ENCODE measurements at places on chromosomes 5 and 9. TPM values are rescaled to one million over a fixed set of nuclear protein-coding genes. Genes with fewer than 3 reads are reported as not detected.
A peak's percentile ranks its signal among the peaks of the same experiment; 100 is the strongest.

The UBE2QL1 gene
- total RNA-seq, result 10.8 TPM

The SLC46A2 gene
- not detected for total RNA-seq

DNA sequence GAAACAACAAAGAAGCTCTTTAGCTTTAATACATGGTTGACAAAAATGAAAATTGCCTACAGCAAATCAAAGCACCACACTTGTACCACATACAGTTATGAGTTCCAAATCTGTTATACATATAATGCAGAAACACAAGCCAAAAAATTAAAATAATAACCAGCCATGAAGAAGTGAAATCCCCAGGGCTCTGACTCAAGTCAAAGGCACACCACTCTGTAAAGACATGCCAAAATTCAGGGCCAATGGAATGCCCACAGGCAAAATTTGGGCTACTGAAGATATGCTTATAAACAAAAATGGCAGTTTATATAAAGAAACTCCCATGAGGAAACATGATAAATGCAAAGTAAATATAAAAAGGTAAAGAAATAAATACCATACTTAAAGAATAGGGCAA lies 29.0 kb downstream of the THBS4 start:
- H3K4me1 ChIP-seq, result no peaks in the 10 kb centered on the region
- H3K27ac ChIP-seq, result no peak overlapping the region
- no peak overlapping the region for H3K4me3 ChIP-seq
- H3K36me3 ChIP-seq, result no peaks in the 10 kb centered on the region

DNA sequence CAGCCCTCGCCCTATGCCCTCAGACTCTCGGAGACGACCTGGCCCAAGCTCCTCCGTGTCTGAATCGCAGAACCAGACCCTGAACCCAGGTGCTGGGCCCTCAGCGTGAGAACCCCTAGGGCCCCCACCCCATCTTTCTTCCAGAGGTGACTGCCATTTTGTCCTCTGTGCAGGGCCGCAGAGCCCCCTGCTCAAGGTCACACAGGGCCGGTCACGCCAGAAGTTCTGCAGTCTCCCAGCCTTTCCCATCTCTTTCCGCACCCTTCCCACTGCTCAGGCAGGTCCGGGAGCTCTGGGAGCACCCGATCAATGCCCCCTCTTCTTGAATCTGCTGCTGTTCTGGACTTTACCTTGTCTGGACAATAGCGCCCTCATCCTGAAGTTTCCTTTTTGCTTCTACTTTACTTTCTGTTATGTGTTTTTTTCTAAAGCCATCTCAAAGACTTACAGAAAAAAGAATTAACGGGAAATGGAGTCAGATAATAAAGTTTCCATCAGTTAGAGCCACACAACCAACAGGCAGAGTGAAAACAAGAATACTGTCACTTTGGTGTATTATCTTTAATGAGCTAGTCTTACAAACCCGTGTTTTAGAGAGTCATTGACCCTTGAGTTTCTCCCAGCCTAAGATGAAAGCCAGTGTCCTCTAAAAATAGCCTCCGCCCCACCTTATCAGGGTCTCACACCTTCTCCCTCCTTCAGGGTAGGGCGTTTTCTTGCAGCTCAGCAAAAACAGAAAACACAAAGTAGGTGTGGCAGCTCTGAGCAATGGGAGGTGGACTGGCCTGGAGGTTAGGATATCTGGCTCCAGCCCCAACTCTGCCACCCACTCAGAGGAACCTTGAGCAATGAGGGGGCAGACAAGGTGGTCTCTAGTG lies 1.8 kb downstream of the TMOD1 start:
- peak overlapping the region; percentile 95 for H3K4me3 ChIP-seq
- peaks cover 62% of the 10 kb centered on the region for H3K4me1 ChIP-seq
- H3K27ac ChIP-seq, result peak overlapping the region; percentile 93
- H3K36me3 ChIP-seq, result no peaks in the 10 kb centered on the region

- no peak overlapping the region for H3K4me3 ChIP-seq
- no peaks in the 10 kb centered on the region for H3K4me1 ChIP-seq
- no peak overlapping the region for H3K27ac ChIP-seq
- peak; percentile 47 for DNase-seq
- H3K36me3 ChIP-seq, result no peaks in the 10 kb centered on the region
Measured at GRCh38 chr5:154542581-154542980, 64.6 kb upstream of the HAND1 start.

- DNase-seq, result no peak
- H3K4me3 ChIP-seq, result no peak overlapping the region
- no peaks in the 10 kb centered on the region for H3K4me1 ChIP-seq
- no peaks in the 10 kb centered on the region for H3K27me3 ChIP-seq
- peaks cover 37% of the 10 kb centered on the region for H3K36me3 ChIP-seq
- no peak overlapping the region for H3K27ac ChIP-seq
Measured at GRCh38 chr5:31516802-31517201, 15.1 kb downstream of the DROSHA start.

- H3K27ac ChIP-seq, result peak overlapping the region; percentile 86
- peaks cover 97% of the 10 kb centered on the region for H3K4me1 ChIP-seq
- no peak for DNase-seq
Measured at GRCh38 chr9:128097543-128098296, 29.7 kb downstream of the SLC25A25 start.
